ENCODE measurements at places on chromosomes 7 and 10.
A peak's percentile ranks its signal among the peaks of the same experiment; 100 is the strongest.

- DNase-seq, result no peak
Measured at GRCh38 chr10:123305671-123306070, 151.5 kb downstream of the BUB3 start.

GRCh38 chr10:22047812-22048211 is 44.3 kb upstream of the DNAJC1 start:
- no peak for DNase-seq

- no peak for DNase-seq
Measured at GRCh38 chr7:38066391-38066790, 111.7 kb upstream of the STARD3NL start.

GRCh38 chr7:155344270-155344617 is 46.6 kb downstream of the INSIG1 start:
- DNase-seq, result no peak

DNA sequence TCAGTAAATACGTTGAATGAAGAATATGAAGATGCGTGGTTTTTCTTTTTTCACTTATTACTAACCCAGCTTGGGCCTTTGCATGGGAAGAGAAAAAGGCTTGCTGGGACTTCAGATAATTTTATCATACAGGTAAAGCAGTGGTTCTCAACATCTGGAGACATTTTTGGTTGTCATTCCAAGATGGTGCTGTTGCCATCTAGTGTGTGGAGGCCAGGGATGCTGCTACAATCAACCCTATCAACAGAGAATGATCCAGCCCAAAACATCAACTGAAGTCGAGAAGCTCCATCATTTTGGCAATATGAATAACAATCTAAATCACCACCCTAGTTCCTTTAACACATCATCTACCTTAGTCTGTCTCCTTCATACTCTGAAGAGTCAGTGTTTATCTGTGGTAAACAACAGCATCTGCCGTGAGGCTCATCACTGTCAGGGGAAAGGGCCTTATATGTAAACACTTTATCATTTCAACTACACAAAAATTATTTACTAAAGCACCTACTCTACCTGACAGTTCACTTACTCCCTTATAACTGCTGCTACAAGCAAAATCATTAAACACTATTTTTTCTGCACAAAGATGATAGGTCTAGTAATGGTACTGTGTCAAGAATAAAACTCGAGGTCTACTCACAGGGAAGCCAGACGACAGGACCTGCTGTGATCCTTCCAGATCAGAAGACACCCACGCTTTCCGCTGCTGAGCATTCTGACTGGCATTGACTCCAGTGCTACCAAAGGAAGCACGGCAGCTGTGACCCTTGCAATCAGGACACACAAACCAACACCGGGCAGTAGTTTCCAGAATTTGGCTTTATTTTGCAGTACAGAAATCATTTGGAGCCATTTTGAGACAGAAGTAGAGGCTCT is 48.6 kb downstream of the GDI2 start:
- DNase-seq, result no peak

GRCh38 chr10:79400146-79401004 is 45.0 kb downstream of the ZCCHC24 start:
- no peak for DNase-seq

DNA sequence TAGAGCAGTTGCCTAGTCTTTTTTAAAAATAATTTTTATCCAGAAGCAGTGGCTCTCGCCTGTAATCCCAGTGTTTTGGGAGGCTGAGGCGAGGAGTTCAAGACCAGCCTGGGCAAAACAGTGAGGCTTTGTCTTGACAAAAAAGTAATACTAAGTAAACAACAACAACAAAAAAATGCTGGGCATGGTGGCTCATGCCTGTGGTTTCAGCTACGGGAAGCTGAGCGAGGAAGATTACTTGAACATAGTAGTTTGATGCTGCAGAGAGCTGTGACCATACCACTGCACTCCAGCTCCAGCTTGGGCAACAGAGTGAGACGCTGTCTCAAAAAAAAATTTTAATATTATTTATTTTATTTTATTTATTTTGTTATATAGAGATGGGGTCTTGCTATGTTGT is 31.3 kb upstream of the TPST1 start:
- DNase-seq, result no peak

DNA sequence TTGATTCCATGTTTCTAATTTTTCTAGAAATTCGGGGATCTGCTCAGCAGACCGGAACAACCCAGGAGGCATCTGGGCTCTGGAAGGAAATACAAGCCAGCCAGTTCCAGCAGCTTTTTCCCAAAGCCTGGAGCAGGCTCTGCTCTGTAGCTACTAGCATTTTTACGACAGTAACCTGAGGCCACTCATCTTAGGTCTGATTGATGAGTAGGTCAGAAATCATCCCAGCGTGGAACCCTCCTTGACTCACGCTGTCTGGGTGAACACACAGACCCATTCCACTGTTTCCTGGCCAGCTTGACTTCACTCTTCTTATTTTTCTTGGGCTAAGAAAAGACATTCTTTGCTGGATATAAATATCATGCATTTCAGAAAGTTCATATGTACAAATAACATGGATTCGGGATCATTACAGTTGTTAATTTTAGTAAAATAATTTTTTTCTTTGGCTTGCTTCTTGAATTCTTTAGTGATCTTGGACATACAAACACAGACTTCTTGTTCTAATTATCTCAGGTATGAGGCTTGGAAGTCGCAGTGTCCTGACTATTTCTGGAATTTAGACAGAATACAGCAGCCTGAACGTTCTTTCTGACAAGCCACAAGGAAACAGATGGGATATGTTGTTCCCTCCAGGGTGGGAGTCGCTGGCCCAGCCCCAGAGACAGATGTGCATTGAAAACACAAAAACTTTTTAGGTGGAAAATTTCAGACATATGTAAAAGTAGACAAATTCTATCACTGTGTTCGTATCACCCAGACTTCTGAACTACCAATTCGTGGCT is 54.6 kb upstream of the PITRM1 start:
- peak; percentile 56 for DNase-seq

DNA sequence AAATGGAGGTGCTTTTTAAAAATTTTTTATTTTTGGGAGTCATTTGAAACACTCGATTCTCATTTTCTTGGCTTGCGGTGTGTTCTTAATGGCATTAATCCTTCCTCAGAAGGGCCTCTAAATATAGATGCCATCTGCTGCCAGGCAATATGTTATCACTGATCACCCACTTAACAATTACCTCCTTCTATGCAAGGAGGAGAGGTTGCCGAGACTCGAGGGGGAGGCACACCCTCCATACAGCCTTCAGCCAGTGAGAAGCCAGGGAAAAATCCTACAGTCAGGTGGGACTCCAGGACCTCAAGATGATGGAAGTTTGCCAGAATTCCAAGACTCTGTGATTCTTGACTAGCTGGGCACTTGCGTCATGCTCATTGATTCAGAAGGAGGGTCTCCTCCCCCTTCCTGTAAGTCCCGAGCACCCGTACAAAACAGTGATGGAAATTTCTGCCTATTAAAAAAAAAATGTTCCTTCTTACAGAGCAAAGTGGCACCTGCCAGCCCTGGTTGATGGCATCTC is 574.5 kb downstream of the TYW1 start:
- DNase-seq, result no peak

DNA sequence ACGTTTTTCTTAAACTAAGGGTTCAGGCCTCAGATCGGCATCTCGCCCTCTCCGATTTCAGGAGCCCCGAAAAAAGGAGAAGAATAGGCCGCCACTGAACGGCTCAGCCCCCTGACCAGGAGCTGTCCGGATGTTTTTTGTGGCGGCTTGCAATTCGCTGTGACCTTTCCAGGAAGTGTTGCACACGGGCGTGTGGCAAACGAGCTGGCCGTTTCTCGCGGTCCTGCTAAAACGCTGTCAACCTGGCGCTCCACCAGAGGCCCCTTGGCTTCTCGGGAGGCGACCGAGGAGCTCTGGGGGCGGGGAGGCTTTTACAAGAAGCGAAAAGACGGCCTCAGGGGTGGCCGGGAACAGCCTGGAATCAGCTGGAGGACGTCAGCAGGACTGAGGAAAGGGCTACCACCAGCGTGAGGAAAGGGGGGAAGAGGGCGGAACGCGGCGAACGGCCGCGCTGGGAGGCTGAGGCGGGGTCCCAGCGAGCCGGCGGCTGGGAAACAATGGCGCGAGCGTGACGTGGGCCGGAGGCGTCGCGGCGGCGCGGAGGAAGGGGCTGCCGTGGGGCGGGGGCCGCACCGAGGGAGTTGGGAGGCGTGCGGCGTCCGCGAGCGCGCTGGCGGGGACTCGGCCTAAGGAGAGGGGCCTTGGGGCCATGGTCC is 493 bp downstream of the NT5C2 start:
- peak; percentile 65 for DNase-seq

DNA sequence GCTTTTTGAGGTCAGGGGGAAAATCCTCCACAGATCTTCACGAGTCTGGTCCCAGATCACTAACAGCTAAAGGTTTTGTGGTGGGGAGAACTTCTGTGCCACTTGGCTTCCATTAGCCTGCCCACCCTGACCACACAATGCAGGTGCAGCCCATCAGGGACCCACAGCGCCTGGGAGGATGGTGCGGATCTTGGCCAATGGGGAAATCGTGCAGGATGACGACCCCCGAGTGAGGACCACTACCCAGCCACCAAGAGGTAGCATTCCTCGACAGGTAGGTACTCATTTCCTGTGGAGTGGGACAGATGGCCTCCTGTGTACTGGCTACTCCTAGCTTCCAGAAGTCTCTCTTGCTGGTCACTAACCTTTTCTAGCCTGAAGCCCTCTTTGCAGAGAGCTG is 1.5 kb downstream of the FAM241B start:
- DNase-seq, result no peak

GRCh38 chr10:62589689-62590088 is 214.8 kb upstream of the ADO start:
- no peak for DNase-seq

DNA sequence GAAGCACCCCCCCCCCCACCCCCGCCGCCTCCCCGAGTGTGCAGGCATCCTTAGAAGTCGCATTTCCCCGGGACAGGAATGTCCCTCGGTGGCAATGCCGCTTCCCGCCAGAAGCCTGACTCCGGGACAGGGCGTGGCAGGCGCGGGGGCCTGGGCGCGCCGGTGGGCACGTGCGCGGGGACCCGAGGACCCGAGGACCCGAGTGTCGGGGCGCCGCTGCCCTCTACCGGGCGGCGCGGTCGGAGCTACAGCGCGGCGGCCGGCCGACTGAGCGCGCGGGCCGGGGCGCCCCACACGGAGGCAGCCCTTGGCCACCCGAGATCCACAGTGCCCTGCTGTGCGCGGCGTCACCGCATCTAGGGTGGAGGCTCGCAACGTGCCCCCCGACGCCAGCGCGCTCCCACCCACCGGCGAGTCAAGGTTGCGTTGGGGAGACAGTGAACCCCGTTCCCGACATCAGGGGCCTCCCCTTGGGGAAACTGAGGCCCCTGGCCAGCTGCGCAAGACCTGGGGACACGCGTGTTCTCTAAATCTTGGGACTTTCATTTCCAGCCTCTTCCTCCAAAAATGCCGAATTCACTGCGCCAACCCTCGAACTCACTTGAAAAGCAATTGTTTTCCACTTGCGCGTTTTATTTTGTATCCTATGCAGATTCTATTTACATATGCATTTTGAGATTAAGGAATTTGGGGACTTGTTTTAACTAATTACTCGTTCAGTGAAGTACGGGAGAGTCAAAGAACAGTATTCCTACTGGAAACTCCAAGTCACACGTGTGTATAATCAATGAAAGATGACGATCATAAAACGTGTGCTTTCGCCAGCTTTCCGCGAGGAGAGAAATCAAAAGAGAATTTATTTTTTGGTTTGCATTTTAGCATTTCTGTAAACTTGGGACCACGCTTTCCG is 3.1 kb upstream of the CUX1 start:
- no peak for DNase-seq

DNA sequence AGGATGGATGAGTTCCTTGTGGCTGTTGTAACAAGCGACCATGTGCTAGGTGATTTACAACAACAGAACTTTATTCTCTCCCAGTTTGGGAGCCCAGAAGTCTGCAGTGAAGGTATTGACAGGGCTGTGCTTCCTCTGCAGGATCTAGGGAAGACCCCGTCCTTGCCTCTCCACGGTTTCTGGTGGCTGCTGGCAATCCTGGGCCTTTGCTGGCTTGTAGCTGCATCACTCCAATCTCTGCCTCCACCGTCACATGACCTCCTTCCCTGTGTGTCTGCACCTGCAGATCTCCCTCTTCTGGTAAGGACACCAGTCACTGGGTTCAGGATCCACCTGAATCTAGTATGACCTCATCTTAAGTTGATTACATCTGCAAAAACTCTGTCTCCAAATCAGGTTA is 115.6 kb downstream of the GLRX3 start:
- DNase-seq, result no peak

GRCh38 chr10:102313221-102313896 is 68.0 kb downstream of the GBF1 start:
- DNase-seq, result no peak

DNA sequence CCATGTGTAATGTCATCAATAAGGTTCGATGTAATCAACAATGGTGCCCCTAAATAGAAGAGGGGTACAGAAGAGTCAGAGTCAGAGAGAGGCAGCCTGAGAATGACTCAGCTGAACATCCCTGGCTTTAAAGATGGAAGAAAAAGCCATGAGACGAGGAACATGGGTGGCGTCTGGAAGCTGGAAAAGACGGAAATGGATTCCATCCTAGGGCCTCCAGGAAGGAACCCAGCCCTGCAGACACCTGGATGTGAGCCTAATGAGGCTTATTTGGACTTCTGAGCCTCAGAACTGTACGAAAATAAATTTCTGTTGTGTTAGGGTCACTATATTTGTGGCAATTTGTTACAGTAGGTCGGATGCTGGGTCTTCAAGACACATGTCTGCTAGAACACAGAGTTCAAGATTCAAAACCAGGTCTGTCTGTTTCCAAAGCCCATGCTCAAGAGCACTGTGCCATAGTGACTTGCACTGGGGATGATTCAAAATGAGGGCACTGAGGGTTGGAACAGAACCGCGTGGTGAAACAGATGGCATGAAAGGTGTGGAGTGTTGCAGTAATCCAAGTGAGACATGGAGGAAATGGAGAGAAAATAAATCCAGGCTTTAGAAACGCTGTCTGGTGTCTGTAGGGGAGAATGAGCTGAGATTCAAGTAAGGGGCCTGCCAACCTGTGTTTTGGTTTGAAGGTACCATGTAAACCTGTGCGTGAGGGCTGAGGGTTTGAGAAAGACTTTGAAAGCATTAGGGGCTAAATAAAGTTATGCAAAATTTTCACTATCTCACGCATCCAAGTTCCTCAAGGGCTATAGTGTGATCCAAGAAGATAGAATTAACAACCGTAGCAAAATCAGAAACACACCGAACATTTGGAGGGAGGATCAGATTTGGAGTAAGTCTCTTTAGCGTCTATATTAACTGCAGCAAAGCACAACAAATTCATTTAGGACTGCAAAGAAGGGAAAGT is 849.1 kb upstream of the AUTS2 start:
- DNase-seq, result no peak

- peak; percentile 78 for DNase-seq
Measured at GRCh38 chr10:110512461-110513187, 14.9 kb downstream of the DUSP5 start.

GRCh38 chr10:89659143-89660131 is 14.4 kb upstream of the PANK1 start:
- peak; percentile 72 for DNase-seq

DNA sequence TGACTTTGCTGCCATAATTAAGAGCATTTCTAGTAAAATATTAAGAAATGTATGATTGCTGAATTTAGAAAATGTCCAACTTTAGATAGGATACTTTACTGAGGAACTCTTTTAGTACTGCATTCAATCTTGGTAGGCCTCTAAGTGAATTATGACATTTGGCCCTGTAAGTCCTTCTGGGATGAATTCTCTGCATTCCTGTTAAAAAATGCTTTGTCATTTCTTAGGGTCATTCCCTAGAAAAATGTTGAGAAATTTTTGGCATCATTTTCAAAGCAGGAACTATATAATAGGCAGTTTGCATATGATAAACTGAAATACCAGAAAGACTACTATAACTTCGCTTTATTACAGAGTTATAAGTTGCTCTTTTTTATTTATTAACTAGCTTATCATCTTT is 69.3 kb upstream of the PRR15 start:
- peak; percentile 45 for DNase-seq

All from GM04504 (cell line).